Right ventricle myocardium inferior (tissue), 1 donor: ENCODE measurements at places on chromosomes 7 and 10. TPM values are rescaled to one million over a fixed set of nuclear protein-coding genes. Genes with fewer than 3 reads are reported as not detected.

Gene ATP6V0E2
- 125 TPM for total RNA-seq

Gene IFIT3
- 7.0 TPM for total RNA-seq

Gene MSMB
- total RNA-seq, result not detected

Gene NME8
- not detected for total RNA-seq

Gene SLC16A12
- 1.1 TPM for total RNA-seq

Gene FRMPD2
- not detected for total RNA-seq

Gene MAGI2
- total RNA-seq, result 3.1 TPM

Gene HHEX
- 2.6 TPM for total RNA-seq

Gene ATAD1
- 98.2 TPM for total RNA-seq

Gene EN2
- total RNA-seq, result 0.11 TPM

Gene DPYSL4
- 24.9 TPM for total RNA-seq

Gene KAZALD1
- total RNA-seq, result 4.8 TPM

GRCh38 chr10:52308251-52309031, 5.6 kb upstream of the DKK1 start:
- DNase-seq, result peak; percentile 70

DNA sequence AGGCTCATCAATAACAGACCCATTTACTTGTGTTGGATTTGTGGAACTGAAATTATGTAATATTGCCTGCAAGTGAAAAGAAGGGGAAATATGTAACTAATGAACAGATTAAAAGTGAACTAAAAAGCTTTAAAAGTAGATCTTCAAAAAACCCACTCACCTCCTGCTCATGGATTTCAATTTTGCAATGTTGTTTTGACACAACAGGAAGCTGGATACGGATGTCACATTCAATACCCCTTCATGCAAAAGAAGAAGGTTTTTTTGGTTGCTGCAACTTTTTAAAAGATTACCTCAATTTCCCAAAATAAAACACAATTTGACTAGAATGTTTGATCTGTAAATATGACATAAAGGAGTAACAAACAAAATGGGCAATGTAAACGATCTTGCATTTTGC, 3.3 kb downstream of the MKI67 start:
- DNase-seq, result no peak

DNA sequence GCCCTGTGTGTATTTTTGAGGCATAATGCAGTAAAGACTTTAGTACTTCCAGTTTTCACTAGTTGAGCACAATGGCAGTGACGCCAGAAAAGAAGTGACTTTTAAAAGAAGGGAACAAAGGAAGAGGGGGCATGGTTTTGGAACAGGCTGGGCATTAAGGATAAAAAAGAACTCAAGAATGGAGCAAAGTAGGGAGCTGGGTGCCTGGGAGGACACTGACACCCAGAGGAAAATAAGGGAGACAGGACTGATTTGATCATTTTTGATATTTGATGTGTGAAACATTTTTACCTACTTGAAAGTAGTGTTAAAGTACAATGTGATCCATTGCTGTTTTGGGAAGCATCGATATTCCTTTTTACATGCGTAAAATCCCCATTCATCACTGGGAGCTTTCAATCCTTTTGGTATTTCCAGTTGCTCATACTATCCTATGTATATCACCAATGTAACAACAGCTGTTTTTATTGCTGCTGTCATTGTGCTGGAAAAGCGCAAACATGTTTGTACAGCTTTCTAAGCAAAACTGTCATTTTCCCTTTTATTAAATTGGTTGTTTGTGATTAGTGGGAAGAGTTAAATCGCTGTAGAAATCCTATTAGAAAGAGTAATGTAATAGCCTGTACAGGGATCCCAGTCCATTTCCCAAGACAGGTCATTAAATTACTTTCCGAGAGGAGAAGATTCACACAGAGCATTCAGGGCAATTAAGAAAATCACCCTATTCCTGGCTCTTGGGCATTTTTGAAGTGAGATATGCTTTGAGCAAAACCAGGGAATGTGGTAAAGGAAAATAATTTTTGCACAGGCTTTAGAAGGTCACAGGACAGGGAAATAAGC, 85.2 kb downstream of the ADAM12 start:
- no peak for DNase-seq

DNA sequence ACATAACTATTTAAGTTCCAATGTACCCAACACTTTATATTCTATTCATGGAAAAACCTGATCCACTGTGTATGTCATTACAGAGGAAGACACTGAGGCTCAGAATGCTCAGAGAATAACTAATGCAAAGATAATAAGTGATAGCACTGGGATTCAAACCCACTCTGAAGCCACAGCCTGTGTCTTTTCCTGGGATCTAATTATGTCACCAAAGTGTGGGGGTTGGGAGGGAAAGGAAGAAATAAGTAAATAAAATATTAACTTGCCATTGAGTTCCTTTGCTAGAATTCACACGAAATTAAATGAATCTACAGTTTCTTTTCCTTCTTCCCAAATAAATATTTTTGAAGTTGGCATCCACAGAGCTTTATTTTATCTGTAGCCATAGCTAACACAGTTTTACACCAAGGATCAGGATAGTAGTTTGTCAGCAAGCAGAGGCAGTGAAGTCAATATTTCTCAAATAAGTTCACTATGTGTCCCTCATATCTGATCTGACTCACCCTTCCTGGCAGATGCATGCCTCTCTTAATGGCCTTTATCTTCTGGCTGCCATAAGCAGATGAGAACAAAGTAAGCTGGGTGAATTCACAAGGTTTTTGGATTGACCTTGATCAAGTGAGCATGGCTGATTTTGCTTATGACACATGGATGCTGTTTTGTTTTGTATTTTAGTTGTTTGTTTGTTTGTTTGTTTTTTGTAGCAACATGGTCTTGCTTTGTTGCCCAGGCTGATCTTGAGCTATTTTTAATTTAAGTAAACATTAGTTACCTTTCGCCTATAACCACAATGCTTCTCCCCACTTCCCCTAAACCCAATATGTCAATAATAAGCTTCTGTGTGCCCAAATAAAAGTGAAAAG, 6.3 kb downstream of the RAPGEF5 start:
- no peak for DNase-seq

DNA sequence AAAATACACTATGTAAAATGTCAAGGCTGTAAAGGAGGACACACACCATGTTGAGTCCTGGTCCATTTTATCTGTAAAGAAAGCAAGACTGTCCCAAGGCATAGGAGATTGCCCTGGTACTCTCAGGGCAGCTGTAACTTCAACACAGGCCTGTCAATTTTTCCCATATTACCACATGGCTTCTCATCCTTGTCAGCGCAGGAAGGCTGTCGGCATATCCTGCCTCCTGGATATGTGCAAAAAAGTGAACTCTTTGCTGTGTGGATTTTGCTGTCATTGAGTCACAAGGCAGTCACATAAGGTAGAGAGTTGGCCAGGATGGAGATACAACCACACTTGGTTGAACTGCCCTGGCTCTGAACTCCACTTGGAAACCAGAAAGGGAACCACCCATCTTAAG, 8.7 kb downstream of the DUSP5 start:
- DNase-seq, result no peak

- DNase-seq, result no peak
Measured at GRCh38 chr10:119298810-119299209, 91.4 kb downstream of the GRK5 start.

GRCh38 chr10:22927661-22928403, at the start of gene ARMC3:
Gene ARMC3, plus strand, starts transcription at chr10:22928053. Its CDS starts 3,944 bp downstream, at chr10:22931997.
- DNase-seq, result peak; percentile 80

DNA sequence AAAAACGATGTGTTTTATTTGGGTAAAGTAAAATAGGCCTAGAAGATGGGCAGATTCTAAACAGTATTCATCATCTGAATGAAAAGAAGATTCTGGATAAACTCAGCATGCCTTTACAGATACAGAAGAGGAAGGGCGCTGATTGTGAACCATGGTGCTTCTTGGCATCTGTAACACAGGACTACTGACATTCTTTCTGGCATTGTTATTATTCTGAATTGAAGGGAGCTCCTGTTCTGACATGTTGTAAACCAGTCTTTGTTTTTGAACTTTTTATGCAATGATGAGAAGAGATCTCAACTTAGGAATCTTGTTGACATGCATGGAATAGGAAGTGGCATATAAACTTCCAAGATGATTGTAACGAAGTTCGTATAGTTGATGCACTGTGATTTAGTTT, 13.5 kb downstream of the RPA3 start:
- DNase-seq, result no peak

DNA sequence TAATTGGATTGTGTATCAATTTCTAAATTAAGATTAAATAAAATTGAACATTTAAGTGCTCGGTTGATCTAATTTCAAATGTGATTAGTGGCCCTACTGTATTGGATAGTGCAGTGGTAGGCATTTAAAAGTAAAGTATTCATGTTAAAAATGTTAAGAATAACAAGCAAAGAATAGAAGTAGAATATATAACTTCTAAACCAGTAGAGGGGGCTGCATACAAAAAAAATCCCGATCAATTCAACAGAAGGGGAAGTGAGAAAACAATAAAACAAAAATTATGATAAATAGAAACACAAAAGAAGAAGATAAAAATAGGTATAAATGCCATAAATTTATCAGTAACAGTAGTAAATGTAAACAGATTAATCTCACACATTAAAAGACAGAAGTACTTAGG, 24.9 kb upstream of the WDFY4 start:
- DNase-seq, result no peak

GRCh38 chr10:95414844-95415485, 124.2 kb upstream of the PDLIM1 start:
- DNase-seq, result no peak

DNA sequence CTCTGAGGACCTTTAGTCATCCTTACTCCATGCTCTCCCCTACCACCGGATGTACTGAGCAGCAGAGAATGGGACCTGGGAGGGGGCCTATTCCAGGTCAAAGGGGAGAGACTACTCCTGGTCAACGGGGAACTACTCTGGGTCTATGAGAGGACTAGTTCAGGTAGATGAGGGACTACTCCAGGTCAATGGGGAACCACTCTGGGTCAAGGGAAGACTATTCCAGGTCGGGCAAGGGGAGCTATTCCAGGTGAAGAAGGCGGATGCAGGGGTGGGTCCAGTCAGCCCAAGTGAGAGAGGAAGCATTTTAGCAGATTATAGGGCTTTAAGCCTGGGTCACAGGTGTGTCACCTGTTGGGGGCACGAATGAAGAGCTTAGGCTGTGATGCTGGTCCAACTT, 35.4 kb downstream of the CCM2 start:
- no peak for DNase-seq

DNA sequence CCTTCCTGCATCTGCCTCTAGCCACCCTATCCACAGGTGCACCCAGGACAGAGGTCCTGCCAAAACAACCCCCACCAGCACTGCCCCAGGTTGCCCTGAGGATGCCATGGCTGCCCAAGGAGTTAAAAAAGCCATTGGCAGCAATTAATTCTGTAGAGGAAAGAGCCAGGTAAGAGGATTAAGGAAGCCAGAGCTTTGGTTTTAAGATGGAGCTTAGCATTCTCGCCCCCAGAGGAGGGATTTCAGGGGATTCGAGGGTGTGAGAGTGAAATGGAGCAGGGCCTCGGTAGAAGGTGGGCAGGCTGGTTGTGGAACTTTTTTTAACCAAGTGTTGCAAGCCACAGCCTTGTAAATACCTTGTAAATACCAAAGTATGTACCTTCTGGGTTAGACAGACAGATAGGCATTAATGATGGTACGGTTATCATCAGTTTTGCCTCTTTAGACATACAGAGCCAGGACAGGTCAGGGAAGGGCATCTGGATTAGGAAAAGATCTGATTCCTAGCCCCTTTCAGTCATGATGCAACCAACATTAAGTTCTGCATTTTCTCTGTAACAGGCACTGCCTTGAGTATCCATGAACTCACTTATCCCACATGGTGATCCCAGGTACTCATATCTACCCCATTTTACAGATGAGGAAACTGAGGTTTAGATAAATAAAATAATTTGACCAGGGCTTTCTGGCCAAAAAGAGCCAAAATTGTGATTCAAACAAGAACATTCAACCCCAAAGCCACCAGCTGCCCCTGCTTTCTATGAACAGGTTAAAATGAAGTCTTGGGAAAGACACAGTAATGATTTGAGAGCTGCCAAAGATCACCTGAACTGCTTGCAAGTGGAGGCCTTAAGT, 120.7 kb upstream of the PPIF start:
- no peak for DNase-seq

DNA sequence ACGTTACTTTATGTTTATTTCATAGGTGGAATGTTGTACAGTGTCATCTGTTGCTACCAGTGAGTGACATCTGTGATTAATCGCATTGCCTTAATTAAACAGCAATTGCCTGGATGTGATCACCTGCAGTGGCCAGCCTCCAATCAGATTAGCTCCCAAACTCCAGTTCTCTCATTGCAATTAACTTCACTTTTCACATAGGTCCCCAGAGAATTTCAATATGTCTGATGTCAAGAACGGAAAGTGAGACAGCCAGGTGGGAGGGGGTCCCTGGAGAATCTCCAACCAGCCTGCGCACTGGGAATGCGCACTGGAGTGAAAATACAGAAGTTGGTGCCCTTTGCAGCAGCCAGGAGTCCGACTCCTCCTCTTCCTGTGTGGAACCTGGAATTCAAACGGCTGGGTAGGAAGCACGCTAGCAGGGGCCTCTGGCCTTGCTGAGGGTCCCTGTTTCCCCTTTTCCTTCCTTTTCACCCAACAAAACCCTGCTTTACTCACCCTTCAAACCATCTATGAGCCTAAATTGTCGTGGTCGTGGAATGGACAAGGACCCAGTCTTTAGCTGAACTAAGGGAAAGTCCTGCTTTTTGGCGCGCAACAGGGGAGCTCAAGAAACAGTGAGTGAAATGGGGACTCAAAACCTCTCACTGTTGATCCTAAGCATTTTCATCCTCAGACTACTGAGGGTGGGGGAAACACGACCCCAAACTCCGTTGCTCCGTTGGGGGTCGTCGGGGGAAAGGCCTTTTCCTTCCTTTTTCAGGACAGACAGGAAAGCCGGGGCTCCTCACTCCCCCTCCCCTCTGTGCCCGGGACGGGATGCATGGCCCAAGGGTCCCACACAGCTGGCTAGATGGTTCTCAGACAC, 1355.5 kb upstream of the LRRTM3 start:
- DNase-seq, result peak; percentile 63

- DNase-seq, result peak; percentile 45
Measured at GRCh38 chr10:132152896-132153580, 33.7 kb upstream of the DPYSL4 start.

DNA sequence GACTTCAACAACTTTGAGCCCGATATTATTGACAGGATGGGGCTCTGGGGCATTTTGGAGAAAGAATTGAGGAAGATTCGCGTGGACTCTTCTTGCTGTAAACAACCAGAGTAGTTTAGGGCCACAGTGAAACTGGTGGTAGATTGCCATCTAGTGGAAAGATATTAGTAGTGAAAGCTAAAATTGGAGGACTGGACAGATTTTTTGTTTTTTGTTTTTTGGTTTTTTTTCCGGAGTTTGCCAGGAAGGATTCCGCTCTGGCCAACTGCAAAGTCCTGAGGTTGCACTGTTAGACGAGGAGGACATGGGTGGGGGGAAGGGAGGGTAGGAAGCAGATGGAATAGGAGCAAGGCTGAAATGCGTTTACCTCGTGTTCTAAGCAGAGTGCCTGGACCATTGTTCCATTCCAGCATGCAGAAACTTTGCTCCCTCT, 11.7 kb downstream of the NOBOX start:
- no peak for DNase-seq

GRCh38 chr10:33386926-33387325, 52.5 kb upstream of the NRP1 start:
- no peak for DNase-seq

GRCh38 chr7:41189866-41190265, 513.0 kb downstream of the INHBA start:
- no peak for DNase-seq

- DNase-seq, result no peak
Measured at GRCh38 chr10:119020627-119020946, 8.9 kb upstream of the NANOS1 start.
